ENCODE measurements at places on chromosomes 7 and 10.

DNA sequence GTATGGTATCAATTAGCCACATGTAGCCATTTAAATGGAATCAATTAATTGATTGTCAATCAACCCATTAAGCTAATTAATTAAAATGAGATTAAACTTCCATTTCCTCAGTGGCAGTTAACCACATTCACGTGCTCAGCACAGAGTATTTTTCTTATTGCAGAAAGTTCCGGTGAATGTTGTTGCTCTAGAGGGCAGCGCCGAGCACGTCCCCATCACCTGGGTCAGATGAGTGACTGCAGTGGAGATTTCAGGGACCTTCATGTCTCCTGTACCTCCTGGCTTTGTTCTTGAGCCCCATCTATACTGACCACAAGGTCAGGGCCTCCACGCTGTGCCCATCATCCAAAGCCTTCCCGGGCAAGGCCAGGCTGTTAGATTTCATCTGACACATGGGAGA is 168.8 kb upstream of the MKI67 start:
- DNase-seq: no peak

GRCh38 chr10:78937393-78937792 is 131.4 kb upstream of the ZMIZ1 start:
- DNase-seq: no peak

GRCh38 chr7:120898715-120899499 is 41.0 kb upstream of the TSPAN12 start:
- no peak for DNase-seq

DNA sequence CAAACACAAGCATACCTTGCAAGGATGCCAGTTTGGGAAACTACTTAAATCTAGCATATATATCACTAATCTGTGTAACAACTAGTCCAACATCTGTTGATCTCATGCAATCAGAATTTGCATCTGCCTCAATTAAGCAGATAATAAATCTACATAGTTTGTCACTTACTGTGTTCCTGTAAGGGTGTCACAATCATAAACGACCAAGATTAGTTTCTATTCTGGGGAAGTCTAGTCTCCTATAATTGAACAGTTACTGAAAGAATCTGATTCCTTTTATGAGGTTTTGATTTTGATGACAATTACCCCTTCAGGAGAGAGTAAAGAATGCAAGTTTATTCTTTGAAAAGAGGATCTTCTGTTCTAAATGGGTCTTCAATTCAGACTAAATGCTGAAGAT is 85.5 kb upstream of the LRRN3 start:
- DNase-seq: peak; percentile 21

Measured in GM23248 (cell line).